ENCODE measurements at places on chromosomes 13 and 19.
A peak's percentile ranks its signal among the peaks of the same experiment; 100 is the strongest.

GRCh38 chr13:48492470-48493065, 40.3 kb downstream of the RCBTB2 start:
- DNase-seq: no peak

GRCh38 chr19:41771410-41771809, 16.1 kb downstream of the CEACAM6 start:
- DNase-seq: no peak

DNA sequence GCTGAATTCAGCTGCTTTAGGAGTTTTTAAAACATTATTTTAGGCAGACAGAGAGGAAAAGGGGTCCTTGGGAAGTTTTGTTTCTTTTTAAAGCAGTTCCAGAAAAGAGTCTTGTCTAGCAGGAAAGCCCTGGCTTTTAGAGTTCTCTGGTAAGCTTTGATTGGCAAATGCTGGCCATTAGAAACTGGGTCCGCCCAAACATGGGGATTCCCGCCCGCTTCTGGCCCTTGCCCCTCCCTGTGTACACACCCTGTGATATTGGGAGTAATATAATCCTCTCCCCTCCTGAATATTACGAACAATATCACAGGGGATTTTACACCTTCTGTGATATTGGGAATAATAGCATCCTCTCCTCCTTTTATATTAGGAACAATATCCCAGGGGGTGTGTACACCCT, 58.9 kb downstream of the ERICH4 start:
- peak; percentile 30 for DNase-seq

- DNase-seq: no peak
Observed at GRCh38 chr19:13056052-13056660, 46.5 kb downstream of the LYL1 start.

DNA sequence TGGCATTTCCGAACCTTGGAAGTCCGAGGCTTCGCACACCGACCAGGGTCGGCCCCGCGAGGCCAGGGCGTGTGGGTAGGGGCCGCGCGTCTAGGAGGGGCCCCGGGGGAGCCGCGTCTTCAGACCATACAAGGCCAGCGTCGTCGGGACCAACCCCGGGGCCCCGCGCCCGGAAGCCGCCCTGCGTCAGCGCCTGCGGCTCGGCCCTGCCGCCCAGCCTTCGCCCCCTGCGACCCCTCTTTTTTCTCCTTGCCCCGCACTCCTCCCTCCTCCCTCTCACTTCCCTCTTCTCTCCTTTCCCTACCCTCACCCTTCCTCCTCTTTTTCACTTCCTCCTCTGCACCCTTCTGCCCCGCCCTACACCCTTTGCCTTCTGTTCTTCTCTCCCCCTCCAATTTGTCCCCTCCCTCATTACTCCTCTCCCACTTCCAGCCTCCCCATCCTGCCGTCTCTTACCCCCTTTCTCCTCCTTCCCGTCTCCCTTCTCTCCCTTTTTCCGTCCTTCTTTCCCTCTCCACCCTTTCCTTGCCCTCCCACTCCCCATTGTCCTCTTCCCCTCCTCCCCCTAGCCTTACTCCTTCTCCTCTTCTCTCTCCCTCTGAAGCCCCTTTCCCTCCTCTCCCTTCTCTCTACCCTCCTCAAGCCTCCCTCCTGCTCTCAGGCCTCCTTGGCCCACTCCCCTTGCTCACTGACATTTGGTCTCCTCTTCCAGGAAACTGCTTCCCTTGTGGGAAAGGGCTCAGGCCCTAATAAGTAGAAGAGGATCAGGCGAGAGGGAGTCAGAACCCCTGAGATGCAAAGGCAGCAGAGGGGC, 2.2 kb upstream of the PLEKHG2 start:
- peak; percentile 29 for DNase-seq

- DNase-seq: no peak
Observed at GRCh38 chr19:6273701-6274601, 5.8 kb downstream of the MLLT1 start.

GRCh38 chr19:29211562-29212355, 1.2 kb downstream of the UQCRFS1 start:
- DNase-seq: no peak

- DNase-seq: no peak
Observed at GRCh38 chr13:36552334-36552733, 120.0 kb downstream of the CCNA1 start.
